ENCODE measurements at places on chromosomes 12 and 14.

- no peak for DNase-seq
Observed at GRCh38 chr14:35525695-35526094, 8.3 kb upstream of the INSM2 start.

GRCh38 chr12:114361545-114361944 lies 44.4 kb downstream of the TBX5 start:
- no peak for DNase-seq

DNA sequence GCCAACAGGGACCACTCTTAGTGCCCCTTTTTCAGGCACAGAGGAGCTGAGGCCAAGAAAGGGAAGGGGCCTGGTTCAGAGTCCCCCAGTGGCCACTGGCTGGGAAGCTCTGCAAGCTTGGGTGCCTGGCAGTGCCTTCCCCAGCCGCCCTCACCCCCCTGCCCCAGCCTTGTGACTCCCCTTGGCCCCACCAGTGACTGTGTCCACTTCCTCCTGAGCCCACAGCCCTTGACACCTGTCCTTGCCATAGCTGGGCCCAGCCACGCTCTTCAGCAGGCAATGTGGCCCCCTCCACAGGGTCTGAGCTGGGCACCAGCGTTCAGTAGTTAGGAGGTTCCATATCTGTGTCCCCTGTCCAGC lies 19.0 kb upstream of the C14orf180 start:
- no peak for DNase-seq

- no peak for DNase-seq
Observed at GRCh38 chr14:84108746-84109457, 1421.0 kb upstream of the FLRT2 start.

DNA sequence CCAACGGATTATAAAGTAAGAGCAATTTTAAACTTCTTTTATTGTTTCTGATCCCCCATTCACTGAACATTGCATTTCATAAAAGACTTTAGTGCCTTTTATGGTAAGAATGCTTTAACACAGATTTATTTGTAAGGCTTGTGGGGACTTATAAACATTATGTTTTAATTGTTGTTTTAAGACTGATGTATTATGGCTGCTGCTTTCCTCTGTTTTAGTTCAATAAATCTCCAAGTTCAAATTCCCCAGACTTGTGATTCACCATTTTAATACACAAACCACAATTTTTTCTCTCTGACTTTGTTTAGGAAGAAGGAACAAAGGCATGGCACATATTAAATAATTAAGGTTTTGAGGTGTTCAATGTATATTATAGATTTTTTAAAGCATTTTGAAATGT lies 753.3 kb downstream of the SLC6A15 start:
- DNase-seq, result no peak

- DNase-seq, result no peak
Observed at GRCh38 chr14:82251494-82251893, 717.8 kb upstream of the SEL1L start.

DNA sequence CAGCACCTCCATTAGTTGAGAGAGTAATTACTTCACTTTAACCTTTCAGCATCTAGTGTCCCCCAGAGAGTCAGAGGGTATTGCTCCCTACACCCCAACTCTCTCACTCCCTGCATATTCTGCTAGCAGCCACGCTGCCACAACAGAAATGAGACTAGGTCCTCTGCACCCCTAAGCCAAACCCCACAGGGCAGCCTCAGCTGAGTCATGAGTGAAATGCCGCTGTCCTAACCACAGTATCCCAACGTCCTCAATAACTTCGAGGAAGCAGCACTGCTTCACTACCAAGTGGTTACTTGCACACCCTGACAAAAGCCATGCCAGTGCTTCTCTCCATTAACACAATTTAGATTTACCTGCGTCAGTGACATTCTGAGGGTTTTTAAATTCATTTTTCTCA lies 6.9 kb upstream of the LYZ start:
- DNase-seq, result no peak

GRCh38 chr12:96015672-96016071 lies 19.5 kb upstream of the HAL start:
- DNase-seq, result no peak

- DNase-seq, result no peak
Observed at GRCh38 chr14:102760496-102761193, 16.6 kb upstream of the TRAF3 start.

DNA sequence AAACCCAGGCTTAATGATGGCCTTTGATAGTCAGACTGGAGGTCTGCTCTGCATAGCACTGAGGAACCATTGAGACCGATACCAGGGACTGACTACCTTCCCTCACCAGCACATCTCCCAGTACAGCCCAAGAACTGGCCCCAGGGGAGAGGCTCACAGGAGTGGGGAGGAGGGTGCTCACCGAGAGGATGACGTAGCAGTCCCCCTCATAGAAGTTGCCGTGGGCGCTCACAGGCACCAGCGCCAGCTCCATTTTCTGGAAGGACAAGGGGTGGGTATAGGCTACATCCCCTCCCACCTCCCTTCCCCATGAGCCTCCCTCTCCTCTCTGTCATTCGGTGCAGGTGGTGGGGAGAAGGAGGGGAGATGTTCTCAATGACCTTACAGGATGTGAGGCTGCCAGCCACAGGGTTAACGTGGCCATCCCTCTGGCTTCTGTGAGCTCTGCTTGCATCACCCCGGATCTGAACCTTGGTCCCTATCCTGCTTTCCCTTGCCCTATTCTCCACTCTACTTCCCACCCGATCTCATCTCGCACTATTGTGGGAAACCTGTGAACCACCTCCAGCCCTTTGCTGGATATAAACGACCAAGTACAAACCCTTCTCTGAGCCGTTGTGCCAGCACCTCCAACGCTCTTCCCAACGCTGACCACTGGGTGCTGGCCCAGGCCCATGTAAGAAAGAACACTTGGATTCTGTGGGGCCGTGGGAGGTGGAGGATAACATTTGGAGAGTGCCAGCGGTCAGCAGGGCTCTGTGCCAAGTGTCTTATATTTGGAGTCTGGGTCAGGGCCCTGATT lies 4.4 kb downstream of the AVIL start:
- DNase-seq, result no peak

GRCh38 chr12:41424651-41425050 lies 236.5 kb downstream of the PDZRN4 start:
- DNase-seq, result no peak

GRCh38 chr14:39055786-39056474 lies 47.1 kb downstream of the SEC23A start:
- no peak for DNase-seq

DNA sequence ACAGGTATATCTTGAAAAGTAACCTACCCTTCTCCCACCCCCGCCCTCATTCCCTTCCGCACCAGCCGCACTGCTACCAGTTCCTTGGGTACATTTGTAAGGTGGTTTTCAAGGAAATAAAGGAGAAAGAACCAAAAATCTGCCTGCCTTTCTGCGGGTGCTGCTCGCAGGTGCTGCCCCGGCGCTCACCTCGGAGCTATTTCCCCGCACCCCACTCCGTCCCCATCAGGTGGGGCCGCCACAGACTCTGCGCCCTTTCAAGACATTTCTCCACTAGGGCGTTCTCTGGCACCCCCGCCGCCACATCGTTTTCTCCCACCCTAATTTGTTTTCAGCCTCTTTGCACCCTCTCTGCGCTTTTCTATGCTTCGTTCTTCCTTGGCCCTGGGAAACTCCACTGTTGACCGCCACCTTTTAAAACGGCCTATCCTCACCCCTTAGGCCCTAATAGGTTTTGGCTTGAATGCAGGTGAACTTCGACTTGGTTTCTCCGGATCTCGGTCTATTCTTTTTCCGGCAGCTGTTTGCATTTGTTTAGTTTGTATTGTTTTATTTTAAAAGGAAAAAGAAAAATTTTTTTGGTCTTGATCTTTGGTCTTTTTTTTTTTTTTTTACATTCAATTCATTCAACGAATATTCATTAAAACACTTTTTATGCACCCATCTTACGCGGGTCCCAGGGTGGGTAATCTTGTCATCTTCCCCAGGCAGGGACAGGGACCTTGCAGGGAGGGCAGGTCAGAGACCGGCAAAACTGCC lies 3.0 kb downstream of the VSX2 start:
- DNase-seq, result no peak

DNA sequence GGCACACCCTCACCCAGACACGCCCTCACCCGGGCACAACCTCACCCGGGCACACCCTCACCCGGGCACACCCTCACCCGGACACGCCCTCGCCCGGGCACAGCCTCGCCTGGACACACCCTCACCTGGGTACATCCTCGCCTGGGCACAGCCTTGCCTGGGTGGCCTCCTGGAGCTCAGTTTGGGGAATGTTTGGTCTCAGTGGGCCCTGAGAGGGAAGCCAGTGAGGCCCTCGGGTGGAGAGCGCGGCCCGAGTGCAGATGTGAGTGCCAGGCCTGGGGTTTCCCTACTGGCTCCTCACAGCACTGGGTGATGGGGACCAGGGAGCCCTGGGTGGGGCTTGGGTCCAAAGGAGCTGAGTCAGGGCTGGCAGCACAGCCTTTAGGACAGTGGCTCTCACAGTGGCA lies 23.8 kb downstream of the GALNT9 start:
- DNase-seq, result no peak

DNA sequence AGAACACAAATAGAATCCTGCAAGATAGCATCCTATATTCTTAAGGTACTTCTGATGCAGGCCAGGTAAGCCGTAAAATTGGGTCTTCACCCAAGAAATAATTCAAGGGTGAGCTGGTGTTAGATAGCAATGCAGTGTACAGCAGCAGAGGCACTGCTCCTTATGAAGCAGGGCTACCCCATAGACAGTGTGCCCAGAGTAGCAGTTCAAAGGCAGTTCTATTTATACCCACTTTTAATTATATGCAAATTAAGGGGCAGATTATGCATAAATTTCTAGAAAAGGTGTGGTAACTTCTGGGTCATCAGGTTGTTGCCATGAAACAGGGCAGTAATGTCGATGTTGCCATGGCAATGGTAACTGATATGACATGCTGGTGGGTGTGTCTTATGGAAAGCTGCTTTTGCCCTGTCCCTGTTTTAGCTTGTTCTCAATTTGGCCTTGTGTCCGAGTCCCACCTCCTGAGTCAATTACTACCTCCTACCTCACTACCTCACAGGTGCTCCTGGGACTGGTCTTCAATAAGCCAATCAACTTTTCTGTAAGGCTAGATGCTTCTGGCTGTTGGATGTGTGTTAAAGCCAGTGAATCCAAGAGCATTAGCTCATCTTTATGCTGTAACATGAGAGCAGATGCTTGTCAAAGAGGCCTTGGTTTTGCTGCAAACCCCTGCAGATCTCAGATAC lies 61.0 kb downstream of the PPM1A start:
- no peak for DNase-seq

- no peak for DNase-seq
Observed at GRCh38 chr12:57838594-57839302, 7.8 kb downstream of the CTDSP2 start.

GRCh38 chr14:61126603-61127498 lies 145.8 kb downstream of the SLC38A6 start:
- DNase-seq, result no peak

DNA sequence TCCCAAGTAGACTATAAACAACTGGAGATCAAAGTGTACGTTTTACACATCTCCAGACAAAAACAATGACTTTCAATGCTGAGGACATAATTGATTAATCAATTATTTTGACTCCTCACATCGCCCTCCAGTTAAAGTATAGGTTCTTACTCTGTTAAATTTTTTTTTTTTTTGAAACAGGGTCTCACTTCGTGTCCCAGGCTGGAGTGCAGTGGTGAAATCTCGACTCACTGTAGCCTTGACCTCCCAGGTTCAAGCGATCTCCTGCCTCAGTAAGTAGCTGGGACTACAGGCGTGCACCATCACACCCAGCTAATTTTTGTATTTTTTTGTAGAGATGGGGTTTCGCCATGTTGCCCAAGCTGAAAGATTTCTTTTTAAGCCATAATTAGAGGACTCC lies 938 bp upstream of the CCNB1IP1 start:
- no peak for DNase-seq

DNA sequence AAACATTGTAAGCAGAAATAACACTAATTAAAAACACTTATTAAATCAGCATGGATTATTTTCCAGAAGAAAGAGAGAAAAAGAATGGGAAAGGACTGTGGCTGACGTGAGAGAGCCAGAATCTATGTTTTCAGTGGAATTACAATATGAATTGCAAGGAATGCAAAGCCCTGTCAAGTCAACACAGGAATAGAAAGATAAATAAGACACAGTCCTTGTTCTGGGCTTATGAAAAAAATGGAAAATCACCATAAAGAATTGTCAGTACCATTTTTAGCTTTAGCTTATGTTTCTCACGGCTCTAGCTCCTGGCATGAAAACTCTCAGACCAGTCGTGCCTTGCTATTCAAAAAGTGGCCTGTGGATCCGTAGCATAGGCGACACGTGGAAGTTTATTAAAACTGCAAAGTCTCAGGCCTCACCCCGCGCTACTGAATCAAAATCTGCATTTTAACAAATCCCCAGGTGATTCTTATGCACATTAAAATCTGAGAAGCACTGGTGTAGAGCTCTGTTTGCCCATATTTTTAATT lies 549.1 kb downstream of the RPS29 start:
- DNase-seq, result no peak

DNA sequence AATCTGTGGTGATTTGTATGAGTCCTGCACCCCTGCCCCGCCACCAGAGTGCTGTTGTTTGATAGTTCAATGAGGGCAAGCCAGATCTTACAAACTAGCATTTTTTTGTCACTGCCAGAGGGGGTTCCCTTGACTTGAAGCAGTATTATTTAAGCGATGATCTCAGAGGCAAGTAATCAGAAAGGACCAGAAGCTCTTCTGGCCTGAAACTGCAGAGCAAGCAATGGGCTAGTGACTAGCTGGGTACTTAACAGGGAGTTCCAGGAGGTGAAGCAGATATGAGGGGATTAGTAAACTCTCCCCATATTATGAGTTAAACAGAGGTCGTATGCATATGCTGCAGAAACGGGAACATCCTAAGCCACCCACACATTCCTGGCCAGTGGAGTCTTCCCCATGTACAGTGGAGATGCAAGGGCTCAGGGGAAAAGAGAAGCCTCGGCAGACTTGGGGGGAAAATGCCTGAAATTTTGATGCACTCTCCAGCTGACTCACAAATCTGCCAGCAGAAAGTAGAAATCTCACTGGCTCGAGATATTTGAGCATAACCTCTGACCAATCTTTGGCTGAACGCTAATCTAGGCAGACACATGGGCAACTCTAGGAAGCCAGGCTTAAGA lies 8.3 kb upstream of the CRACR2A start:
- DNase-seq, result no peak

Measured in amygdala (tissue), 56 donors.